Lung (tissue), 17 donors: ENCODE measurements at places on chromosomes 6 and 20. TPM values are rescaled to one million over a fixed set of nuclear protein-coding genes. Genes with fewer than 3 reads are reported as not detected.

DNA sequence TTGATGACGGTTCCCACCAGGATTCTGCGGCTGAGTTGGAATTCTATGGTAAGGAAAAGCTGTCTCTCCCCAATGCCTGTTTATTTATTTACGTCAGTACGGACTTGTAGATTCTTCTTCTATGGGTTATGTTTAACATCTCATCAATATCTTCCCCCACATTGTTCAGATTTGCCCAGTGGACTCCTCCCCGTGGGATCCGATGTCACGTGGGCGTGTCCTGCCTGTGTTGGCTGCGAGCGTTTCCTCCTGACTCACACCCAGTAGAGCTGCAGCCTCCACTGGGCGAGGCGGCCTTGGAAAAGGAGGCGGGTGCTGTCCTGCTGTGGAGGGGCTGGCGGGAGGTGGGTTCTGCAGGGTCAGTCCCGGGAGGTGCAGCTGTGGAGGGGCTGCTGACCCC, 46.8 kb upstream of the SLCO4A1 start:
- DNase-seq: no peak
- H3K4me1 ChIP-seq: no peaks in the 10 kb centered on the region
- H3K27ac ChIP-seq: no peak overlapping the region

DNA sequence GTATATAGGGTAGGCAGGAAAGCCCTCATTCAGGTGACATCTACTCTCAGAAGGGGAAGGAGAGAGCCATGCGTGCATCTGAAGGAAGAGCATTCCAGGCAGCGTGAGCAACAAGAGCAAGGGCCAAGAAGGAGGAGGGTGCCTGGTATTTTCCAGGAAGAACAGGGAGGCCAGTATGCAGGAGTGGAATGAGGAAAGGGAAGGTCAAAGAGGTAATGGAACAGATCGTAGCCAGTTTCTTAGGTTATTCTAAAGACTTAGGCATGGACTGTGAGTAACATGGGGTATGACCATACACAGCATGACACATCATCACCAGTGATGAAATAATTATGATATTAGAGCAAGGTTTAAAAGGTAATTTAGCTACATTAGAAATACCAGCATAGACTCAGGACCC, 24.1 kb downstream of the ALDH8A1 start:
- no peaks in the 10 kb centered on the region for H3K4me1 ChIP-seq
- DNase-seq: no peak
- no peak overlapping the region for H3K27ac ChIP-seq

THBS2 gene
- polyA plus RNA-seq: 5.5 TPM

- H3K36me3 ChIP-seq: no peaks in the 10 kb centered on the region
- no peaks in the 10 kb centered on the region for H3K27me3 ChIP-seq
- DNase-seq: peak; percentile 35
- H3K4me1 ChIP-seq: no peaks in the 10 kb centered on the region
- no peak overlapping the region for H3K4me3 ChIP-seq
These were observed 85.4 kb downstream of the EYA4 start for GRCh38 chr6:133326584-133326983.

EMILIN3 gene
- polyA plus RNA-seq: 0.12 TPM

- H3K27ac ChIP-seq: no peak overlapping the region
- no peak overlapping the region for H3K4me3 ChIP-seq
- H3K27me3 ChIP-seq: no peaks in the 10 kb centered on the region
- DNase-seq: no peak
These were observed 4.6 kb upstream of the IER3 start for GRCh38 chr6:30748851-30749540.
